ENCODE measurements at places on chromosomes 6 and 20.
A peak's percentile ranks its signal among the peaks of the same experiment; 100 is the strongest.

GRCh38 chr6:48670546-48670945 is 559.5 kb upstream of the PTCHD4 start:
- ATAC-seq = no peak

DNA sequence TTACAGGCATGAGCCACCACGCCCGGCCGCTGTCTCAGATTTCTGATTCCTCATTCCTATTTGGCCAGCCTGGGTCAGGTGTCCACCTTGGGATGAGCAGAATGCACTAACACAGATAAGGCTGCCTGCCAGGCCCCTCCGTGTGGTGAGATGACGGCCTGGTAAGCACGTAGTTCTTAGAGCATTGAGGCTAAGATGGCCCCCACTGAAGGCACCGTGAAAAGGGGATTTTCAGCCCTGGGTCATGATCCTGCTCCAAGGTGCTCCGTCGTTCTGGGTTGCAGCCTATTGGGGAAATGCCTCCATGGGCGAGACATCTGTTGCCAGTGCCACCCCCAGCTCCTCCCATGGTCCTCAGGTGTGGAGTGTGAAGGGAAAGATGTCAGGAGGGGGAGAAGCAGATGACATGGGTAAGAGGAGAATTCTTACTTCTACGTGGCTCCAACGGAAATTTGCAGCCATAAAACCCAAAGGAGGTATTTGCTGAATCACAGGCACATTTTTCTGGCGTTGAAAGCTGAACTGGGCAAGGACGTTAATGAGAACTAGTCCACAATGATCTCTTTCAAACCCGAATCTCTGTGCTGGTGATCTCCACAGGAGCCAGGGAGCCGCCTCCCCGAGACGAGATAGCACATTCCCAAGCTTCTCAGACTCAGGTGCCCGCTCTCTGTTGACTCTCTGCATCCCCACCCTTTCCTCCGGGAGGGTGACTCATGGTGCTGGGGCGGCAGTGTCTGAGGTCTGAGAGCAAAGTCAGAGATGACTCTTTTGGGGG is 34.0 kb upstream of the BMP6 start:
- ATAC-seq = peak; percentile 37

- ATAC-seq = peak; percentile 24
Measured at GRCh38 chr6:25312703-25313102, 33.5 kb downstream of the CARMIL1 start.

DNA sequence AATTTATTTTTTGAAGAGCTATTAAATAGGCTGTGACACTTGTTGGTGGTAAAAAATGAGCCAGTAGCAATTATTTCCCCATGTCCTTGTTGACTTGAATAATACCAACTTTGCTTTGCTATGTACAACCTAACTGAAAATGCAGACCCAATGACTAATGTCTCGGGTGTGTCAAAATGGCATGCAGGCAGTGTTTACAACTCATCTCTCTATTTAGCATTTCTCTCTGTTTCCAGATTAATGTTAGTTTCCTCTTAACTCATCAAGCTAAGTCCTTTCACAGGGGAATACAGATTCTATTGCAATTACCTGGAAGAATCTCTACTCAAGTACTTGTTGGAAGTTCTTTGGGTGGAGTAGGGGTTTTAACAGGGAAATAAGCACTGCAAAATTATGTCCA is 504.4 kb downstream of the BCKDHB start:
- ATAC-seq = peak; percentile 45

GRCh38 chr20:35226126-35226883 is at the start of gene MMP24:
Gene MMP24 (plus strand): TSS chr20:35226690. CDS start chr20:35226739, 49 bp downstream.
- ATAC-seq = no peak

- no peak for ATAC-seq
Measured at GRCh38 chr20:63963348-63963741, 6.4 kb downstream of the ZNF512B start.

GRCh38 chr6:15577550-15578171 is 85.2 kb downstream of the DTNBP1 start:
- no peak for ATAC-seq

- ATAC-seq = no peak
Measured at GRCh38 chr6:43738877-43739641, 31.0 kb upstream of the VEGFA start.

- no peak for ATAC-seq
Measured at GRCh38 chr6:48615041-48615440, 504.0 kb upstream of the PTCHD4 start.

DNA sequence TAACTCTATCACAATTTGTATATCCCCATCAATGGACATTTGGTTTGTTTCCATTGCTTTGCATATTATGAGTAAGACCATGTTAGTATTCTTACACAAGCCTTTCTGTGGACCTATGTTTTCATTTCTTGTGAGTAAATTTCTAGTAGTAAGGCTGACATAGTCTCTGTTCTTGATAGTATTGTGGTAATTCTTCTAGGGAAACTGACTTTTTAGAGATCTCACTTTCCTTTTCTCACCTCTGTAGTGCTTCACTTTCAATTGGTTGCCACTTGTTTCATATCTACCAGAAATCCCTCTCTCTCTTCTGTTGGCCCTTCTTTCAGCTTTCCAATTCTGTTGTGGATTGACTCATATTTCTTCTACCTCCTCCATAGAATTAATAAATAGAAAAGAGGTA is 8.5 kb downstream of the ISM1 start:
- peak; percentile 73 for ATAC-seq

- no peak for ATAC-seq
Measured at GRCh38 chr6:55636406-55637102, 57.6 kb upstream of the HMGCLL1 start.

GRCh38 chr6:11270030-11271027 is 37.9 kb upstream of the NEDD9 start:
- no peak for ATAC-seq

DNA sequence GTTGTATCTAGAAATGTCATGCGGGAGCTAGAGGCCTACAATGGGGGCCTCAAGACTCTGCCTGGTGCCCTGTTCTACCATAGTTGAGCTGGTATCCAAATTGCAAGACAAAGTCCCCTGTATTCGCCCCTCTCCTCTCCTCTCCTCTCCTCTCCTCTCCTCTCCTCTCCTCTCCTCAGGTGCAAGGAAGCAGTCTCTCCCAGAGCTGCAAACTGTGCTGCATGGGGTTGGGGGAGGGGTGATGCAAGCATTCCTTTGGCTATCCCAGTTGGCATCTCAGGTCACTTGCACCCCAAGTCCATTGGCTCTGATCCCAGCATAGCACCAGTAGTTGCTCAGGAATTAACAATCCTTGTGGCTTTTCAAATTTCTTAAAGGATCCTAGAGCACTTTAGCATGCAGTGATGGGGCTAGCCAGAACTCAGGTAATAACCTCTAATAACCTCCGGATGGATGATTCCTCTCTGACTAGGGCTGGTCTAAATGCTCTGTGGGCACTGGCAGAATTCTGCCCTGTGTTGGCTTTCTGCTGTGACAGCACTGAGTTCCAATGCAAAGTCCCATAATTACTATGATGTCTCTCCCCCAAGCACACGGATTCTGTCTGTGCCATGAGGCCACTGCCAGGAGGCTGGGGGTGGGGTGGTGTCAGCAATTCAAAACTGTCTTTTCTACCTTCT is 35.3 kb downstream of the TAF11 start:
- no peak for ATAC-seq

DNA sequence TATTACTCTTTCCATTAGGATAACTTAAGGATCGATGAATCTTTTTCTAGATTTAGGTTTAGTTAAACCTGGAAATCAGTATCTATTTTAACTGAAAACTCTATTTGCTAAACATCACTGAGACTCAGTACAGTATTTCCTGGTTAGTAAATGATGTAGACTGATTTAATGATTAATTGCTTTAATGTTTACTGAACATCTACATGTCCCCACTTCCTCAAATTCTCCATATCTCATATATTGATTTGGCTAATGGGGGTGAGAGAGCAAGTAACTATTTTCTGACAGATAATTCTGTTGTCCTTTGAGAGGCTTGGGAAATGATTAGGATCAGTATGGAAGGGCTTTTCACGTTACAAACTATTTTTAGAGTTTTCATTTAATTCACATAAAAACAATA is 10.3 kb downstream of the MKKS start:
- no peak for ATAC-seq

- no peak for ATAC-seq
Measured at GRCh38 chr6:42038163-42038562, 12.2 kb upstream of the TAF8 start.

- ATAC-seq = no peak
Measured at GRCh38 chr6:72850469-72850868, 228.6 kb downstream of the KCNQ5 start.

DNA sequence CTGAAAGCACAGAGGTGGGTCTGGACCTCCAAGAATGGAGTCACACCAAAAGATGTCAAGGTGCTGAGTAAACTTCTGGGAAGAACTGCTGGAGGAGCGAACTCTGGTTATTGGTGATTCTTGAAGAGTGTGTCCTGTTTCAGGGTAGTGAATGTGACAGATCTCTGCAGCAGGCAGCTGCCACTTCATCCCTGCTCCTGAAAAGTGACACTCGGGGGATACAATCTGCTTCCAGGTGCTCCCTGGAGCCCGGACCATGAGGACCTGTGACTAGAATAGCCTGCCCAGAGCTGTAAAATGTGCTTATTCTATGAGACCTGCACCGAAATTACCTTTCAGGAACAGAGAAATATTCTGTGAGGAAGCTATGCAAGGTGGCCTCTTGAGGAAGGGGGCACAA is 191.1 kb downstream of the FOXC1 start:
- no peak for ATAC-seq

All from activated T-helper 17 cell treated with anti-CD3 and anti-CD28 coated beads, Interleukin-2, amount 50 U/mL, for 72 hours (primary cell).